ENCODE measurements at places on chromosomes 12 and 14.

DNA sequence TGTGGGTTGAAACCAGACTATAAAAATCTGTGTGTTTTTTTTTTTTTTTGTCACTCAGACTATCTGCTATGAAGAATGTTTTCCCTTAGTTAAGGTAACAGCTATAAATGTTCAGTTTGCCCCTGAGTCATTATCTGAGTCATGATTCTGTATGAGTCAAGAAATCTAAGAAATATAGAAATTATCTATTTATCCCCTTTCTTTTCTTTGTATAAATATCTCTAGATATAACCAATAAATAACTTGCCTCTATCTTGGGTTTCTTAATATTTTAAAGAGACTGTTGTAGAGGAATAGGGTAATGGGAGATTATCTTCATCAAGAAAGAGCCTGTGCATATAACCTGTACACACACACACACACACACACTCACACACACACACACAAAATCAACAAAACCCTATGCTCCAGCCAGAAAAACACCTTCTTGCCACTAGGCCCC lies 161.7 kb upstream of the EEA1 start:
- no peak for DNase-seq

DNA sequence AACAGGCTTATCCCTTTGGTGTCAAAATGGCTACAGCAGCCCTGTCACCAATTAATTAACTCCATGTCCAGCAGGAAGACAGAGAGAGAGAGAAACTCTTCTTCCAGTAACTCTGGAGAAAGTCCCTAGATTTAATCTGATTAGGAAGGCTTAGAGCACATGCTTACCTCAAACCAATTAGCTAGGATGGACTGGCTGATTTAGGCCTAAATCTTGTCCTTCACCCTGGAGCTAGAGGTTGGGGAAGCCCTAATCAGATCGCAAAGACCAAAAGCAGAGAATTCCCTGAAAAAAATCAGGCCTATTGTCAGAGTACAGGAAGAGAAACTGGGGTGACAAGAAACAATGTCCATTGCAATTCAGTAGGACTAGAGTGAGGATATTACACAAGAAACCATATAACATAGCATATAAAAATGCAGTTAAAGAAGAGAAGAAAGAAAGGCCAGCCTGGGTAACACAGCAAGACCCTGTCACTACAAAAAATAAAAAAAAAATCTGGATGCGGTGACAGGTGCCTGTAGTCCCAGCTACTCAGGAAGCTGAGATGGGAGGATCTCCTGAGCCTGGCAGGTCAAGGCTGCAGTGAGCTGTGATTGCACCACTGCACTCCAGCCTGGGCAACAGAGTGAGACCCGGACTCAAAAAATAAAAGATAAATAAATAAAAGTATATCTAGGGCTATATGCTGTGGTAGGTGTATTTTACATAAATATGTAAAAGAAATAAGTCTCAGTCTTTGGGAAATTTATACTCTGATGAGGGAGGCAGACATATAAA lies 34.9 kb upstream of the TUBA1A start:
- no peak for DNase-seq

DNA sequence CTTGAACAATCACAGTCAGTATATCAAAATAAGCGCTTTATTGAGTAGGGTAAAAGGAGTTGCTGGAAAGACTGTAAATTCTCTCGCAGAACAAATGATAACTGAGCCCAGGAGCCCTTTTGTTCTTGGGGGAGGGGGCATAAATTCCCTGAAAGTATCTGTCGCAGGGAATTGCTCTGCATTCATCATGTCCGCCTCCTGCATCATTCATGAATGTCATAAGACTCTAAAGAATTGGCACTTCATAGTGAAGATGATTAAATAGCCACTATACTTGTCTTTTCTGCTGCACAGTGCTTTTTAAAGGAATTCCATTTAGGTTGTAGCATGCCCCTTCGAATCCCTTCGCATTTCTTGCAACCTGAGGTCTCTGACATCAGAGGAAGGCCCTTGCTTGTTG lies 762.3 kb downstream of the DIO2 start:
- no peak for DNase-seq

DNA sequence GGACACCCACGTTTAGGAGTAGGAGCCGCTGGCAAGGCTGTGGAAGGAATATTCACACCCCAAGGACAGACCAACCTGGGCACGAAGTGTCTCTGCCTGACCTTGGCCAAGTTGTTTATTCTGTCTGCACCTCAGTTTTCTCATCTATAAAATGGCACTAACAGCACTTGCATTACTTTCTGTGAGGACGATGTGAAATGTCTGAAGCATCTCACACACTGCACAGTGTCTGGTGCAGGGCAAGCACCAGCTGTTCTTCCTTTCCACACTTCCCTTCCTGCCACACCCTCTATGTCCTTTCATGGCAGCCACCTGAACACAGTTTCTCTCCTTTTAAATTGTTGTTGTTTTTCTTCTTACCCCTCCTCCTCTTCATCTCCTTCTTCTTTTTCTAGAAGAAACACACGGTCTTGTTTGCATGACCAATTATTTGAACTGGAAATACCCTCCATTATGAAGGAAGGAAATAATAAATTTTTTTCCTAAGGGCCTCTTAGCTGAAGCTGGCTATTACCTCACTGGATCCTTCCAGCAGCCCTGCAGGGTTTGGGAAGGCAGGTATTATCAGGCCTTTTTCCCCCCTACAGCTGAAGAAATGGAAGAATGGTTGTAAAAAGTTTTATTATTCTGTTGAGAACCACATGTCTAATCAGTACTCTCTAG lies 42.9 kb upstream of the ATP23 start:
- peak; percentile 42 for DNase-seq

DNA sequence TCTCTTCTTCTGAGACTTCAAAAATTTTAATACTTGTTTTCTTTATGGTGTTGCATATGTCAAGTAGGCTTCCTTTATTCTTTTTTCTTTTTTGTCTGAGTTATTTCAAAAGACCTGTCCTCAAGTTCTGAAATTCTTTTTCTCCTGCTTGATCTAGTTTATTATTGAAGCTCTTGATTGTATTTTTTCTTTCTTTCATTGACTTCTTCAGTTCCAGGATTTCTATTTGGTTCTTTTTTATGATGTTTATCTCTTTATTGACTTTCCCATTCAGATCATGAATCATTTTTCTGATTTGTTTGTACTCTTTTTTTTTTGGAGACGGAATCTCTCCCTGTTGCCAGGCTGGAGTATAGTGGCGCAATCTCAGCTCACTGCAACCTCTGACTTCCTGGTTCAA lies 34.1 kb downstream of the IFT43 start:
- no peak for DNase-seq

- no peak for DNase-seq
These were observed 70.8 kb downstream of the SCN8A start for GRCh38 chr12:51661836-51662235.

DNA sequence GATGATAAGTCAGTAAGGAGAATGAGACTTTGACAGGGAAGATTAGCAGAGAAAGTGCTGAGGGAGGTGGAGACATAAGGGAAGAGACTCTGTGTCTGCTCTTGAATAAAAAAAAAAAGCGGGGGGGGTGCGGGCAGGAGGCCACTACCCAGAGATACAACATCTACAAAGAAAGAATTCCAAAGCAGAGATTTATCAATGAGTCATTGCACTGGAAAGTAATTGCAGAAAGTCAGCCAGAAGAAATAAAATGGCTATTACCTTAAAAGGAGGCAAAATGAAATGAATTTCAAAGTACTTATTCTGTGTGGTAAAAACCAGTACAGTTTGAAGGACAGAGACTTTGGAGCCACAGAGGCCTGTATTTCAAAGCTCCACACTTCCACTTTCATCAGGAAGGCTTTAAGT lies 267.1 kb upstream of the PRKD1 start:
- DNase-seq = no peak

DNA sequence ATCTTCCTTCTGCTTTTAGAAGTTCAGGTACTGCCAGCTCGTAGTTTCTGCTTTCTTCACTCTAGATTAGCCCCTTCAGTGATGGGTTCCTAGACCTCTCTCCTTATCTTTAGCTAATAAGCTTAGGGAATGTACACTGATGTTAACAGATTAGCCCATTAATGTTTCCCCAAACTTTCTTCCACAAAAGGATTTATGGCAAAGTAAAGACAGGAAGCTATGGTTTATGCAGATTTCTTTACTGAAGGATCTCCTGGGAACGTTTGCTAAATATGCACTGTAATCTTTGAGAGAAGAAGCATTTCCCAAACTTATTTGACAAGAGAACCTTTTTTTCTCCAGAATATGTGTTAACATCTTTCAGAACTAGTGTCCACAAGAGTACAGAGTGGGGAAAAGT lies 4.2 kb downstream of the SOCS4 start:
- DNase-seq = no peak

GRCh38 chr14:98122527-98122926 lies 1149.5 kb downstream of the BCL11B start:
- no peak for DNase-seq

GRCh38 chr12:33296529-33296928 lies 143.1 kb downstream of the SYT10 start:
- no peak for DNase-seq

DNA sequence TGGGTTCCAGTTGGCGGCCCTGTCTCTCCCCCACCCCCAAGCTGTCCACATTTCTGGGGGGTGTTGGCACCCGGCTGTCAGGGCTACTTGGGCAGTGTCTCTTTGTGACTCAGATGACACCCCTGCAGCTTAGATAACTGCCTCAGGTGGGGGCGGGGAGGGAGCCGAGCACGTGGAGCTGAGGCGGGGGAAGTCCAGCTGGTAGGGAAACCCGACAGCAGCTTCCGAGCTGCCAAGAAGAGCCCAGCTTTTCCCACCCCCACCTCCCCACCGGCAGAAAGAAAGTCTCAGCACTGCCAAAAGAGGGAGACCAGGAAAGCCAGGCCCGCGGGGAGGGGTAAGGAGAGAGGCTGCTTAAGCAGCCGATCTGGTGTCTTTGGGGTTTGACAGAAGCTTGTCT lies 1.4 kb downstream of the LRTM2 start:
- no peak for DNase-seq

GRCh38 chr12:101969-102878 lies 35.7 kb downstream of the IQSEC3 start:
- DNase-seq = no peak

All from CD4-positive, alpha-beta T cell treated with Interleukin-17A for 1 hour (primary cell).